ENCODE measurements at places on chromosomes 11 and 22. TPM values are rescaled to one million over a fixed set of nuclear protein-coding genes. Genes with fewer than 3 reads are reported as not detected.

The SCGB1A1 gene
- not detected for total RNA-seq

The BEST1 gene
- total RNA-seq = 1.5 TPM

The DDTL gene
- total RNA-seq = 1.2 TPM

The HPX gene
- not detected for total RNA-seq

The OR51E2 gene
- total RNA-seq = not detected

The MS4A15 gene
- not detected for total RNA-seq

The TPCN2 gene
- 6.5 TPM for total RNA-seq

The SYTL2 gene
- total RNA-seq = 2.6 TPM

The MYO18B gene
- 0.12 TPM for total RNA-seq

The OR52E8 gene
- total RNA-seq = not detected

The HEPN1 gene
- total RNA-seq = not detected

The SMIM35 gene
- total RNA-seq = not detected

The TUB gene
- 8.3 TPM for total RNA-seq

The CRYBB3 gene
- not detected for total RNA-seq

The OR2AT4 gene
- total RNA-seq = not detected

The CASP1 gene
- total RNA-seq = 4.8 TPM

The GGTLC2 gene
- not detected for total RNA-seq
